COR-L47 (cell line): ENCODE measurements at places on chromosomes 3 and 15.

- DNase-seq = no peak
These were observed 67.9 kb downstream of the IGSF11 start for GRCh38 chr3:118966700-118967099.

DNA sequence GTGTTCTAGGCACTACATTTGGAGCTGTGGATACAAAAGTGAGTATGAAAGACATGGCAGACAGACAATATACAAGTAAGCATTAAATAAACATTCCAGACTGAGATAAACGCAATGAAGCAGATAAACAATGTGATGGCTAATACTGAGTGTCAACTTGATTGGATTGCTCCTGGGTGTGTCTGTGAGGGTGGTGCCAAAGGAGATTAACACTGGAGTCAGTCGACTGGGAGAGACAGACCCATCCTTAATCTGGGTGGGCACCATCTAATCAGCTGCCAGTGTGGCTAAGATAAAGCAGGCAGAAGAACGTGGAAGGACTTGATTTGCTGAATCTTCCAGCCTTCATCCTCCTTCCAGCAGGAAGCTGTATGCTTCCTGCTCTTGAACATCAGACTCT lies 77.2 kb downstream of the CADPS start:
- no peak for DNase-seq

DNA sequence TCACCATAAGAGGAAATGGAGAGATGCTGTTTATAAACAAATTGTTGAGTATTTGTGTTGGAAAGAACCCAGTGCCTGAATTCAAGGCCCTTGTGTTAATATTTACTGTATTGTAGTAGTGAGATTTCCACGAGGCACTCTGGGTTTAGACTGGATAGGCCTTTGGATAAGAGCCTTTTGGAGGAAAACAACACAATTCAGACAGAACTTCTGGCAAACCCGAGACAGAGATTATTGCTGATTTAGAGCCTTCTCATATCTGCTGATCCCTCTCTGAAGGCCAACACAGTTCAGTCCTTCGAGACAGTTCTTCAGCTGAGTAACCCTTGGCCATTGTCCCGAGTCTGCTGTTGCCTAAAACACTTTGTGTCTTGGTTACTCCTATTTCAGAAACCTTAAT lies 55.7 kb downstream of the LMCD1 start:
- DNase-seq = no peak

DNA sequence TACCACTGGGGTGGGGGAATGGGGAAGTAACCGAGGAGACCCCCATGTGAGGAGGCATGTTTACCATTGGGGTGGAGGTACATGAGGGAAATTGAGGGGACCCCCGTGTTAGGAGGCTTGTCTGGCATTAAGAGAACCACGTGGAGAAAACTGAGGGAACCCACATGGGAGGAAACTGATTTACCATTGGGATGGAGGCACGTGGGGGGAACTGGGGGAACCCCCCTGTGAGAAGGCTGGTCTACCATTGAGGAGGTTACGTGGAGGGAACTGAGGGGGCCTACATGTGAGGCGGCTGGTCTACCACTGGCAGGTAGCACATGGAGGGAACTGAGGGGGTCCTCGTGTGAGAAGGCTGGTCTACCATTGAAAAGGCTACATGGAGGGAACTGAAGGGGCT lies 159.4 kb downstream of the FBLN2 start:
- no peak for DNase-seq

- no peak for DNase-seq
These were observed 23.0 kb downstream of the ITGA11 start for GRCh38 chr15:68408971-68409370.

GRCh38 chr3:139463466-139463865 lies 12.8 kb downstream of the RBP2 start:
- no peak for DNase-seq

GRCh38 chr3:141272906-141273662 lies 41.5 kb downstream of the PXYLP1 start:
- DNase-seq = no peak

GRCh38 chr15:67805008-67805665 lies 20.2 kb upstream of the SKOR1 start:
- DNase-seq = no peak

- no peak for DNase-seq
These were observed 39.5 kb upstream of the GOLGA8J start for GRCh38 chr15:30043211-30043655.

DNA sequence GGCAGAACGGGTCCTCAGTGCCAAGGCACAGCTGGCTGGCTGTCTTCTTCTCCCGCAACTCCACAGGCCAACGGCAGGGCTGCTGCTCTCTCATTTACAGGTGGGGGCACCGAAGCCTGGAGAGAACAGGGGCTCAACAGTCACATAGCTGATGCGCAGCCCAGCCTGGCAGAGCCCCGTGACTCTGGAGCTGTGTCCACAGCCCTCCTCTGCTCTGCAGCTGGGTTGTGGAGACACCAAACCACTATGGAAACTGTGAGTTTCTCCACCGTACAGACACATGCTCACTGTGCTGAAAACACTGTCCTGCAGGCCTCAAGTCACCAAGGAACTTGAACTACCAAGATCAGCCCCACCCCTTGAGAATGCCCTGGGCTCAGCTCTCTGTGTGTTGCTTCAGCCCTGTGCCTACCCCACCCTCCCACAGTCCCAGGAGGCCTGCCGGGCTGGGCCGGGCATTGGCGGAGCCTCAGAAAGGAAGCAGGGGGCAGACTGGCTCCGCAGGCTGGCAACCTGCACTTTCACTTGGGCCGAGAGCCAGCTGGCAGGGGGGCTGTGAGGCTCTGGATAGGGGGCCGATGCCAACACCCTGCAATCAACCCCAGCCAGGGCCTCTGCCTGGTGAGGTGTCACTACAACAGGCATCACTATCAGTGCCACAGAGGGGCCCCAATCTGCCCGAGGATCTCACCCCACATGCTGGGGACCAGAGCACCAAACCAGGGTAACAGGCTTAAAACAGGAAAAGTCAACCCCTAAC lies 113.7 kb upstream of the RPL32 start:
- DNase-seq = peak; percentile 57

GRCh38 chr3:27758083-27758482 lies 36.0 kb upstream of the EOMES start:
- DNase-seq = no peak

GRCh38 chr3:13501958-13502790 lies 22.1 kb downstream of the HDAC11 start:
- no peak for DNase-seq

- DNase-seq = no peak
These were observed 17.0 kb downstream of the TRPM7 start for GRCh38 chr15:50669611-50670010.

- DNase-seq = no peak
These were observed 204.6 kb downstream of the TLE3 start for GRCh38 chr15:69893086-69893485.

GRCh38 chr3:63193647-63194046 lies 84.5 kb upstream of the SYNPR start:
- no peak for DNase-seq

- no peak for DNase-seq
These were observed 49.6 kb downstream of the CHD2 start for GRCh38 chr15:92949604-92950249.

DNA sequence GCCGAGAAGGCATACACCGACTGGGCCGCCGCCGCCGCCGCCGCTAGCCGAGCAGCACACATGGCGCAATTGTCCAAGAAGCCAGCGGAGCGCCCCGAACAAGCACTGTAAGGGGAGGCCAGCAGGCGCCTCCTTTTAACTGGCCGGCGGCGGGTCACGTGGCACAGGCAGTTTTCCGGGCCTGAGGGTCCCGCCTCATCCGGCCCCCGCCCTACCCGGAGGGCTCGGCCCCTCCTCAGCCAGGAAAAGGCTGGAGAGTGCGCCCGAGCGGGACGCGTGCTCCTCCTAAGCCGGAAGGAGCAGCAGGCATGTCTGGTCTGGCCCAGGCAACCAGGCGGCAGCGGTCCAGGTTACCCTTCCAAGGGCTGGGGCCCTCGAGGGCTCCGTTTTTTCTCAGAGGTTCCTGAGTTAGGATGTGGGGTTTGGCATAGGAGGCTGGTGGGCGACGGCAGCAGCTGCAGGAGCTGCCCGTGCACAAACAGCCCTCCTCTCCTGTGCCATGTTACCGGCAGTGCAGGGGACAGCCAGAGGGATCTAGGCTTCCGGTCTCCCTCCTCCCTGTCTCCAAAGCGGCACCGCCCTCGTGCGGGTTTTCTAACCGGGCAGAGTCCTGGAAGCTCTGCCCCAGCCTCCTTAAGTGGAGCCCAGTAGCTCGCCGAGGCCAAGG lies at the start of gene GPX1:
TSS of gene GPX1 (minus strand) at position 137 of the 667 bp plus-strand sequence. CDS start at position 62, 75 bp downstream.
- peak; percentile 84 for DNase-seq
